ENCODE measurements at places on chromosomes 5 and 9. TPM values are rescaled to one million over a fixed set of nuclear protein-coding genes. Genes with fewer than 3 reads are reported as not detected.
A peak's percentile ranks its signal among the peaks of the same experiment; 100 is the strongest.

DNA sequence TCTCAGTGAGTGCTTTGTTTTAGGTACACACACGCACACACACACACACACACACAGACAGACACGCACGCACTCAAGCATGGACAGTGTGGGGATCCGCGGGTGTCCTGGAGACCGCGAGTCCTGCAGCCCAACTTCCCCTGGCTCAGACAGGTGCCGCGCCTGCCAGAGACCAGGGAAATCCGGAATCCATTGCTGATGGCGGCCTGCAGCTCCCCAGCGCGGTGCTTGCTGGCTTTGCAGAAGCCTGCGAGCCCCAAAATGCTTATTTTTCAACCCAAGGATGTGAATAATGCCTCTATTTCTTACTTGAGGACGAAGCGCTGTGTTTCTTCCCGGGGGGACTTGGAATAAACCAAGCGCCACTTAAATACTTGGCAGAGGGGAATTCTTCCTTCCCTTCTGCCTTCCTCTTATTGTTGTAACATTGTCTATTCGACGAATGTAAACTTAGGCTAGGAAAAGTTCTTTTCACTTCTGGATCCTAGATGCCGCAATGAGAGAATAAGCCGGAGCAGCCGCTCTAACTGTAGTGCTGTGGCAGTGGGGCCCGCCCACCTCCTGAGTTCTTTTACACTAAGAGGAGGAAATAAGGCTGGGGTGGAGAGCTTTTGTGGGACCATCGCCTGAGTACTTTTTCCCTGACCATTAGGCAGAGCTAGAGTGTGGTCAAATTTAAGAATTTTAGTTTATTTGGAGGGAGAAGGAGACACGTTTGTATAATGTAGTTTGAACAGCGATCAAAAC, 802 bp downstream of the ITGA2 start:
- DNase-seq = peak; percentile 21
- H3K27ac ChIP-seq = peak overlapping the region; percentile 83
- H3K4me3 ChIP-seq = peak overlapping the region; percentile 74
- no peaks in the 10 kb centered on the region for H3K36me3 ChIP-seq

Gene MAMDC4
- total RNA-seq = 1.6 TPM

- H3K4me3 ChIP-seq = no peak overlapping the region
- DNase-seq = peak; percentile 45
- H3K4me1 ChIP-seq = no peaks in the 10 kb centered on the region
- no peaks in the 10 kb centered on the region for H3K27me3 ChIP-seq
- H3K36me3 ChIP-seq = no peaks in the 10 kb centered on the region
These were observed 181.5 kb upstream of the RAI14 start for GRCh38 chr5:34474573-34475021.

GRCh38 chr5:145777445-145778063, 57.6 kb downstream of the PRELID2 start:
- H3K27me3 ChIP-seq = no peaks in the 10 kb centered on the region
- peaks cover 3% of the 10 kb centered on the region for H3K36me3 ChIP-seq
- H3K4me3 ChIP-seq = no peak overlapping the region
- no peak for DNase-seq
- no peaks in the 10 kb centered on the region for H3K4me1 ChIP-seq

Gene FAT2
- total RNA-seq = 32.6 TPM

Gene FOXD4L6
- total RNA-seq = not detected
